ENCODE measurements at places on chromosomes 3 and 15. TPM values are rescaled to one million over a fixed set of nuclear protein-coding genes. Genes with fewer than 3 reads are reported as not detected.

GRCh38 chr15:57337868-57338411 lies 38.4 kb upstream of the CGNL1 start:
- DNase-seq: no peak

GRCh38 chr3:48429960-48430707 lies at the start of gene PLXNB1:
TSS of gene PLXNB1 (minus strand) at chr3:48430086. CDS start at chr3:48424611, 5,475 bp downstream.
- DNase-seq: no peak

- DNase-seq: no peak
Observed at GRCh38 chr15:47409600-47409999, 307.7 kb upstream of the SEMA6D start.

DNA sequence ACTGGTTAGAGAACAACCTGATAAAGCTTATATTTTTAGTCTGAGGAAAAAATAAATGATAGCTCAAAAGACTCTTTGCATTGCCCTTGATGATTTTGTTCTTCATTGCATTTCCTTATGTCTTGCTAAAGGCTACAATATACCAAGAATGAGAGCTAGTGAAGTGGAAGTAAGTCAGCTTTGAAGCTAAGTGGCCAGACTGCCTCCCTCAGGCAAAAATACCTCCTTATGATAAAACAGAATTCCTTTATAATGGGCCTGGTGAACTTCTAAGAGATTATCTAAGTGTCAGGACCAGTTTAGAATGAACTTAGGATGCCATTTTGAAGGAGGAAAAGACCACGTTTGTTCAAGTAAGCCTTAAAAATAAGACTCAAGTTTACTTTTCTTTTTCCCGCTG lies 678.4 kb downstream of the ROBO2 start:
- DNase-seq: no peak

DNA sequence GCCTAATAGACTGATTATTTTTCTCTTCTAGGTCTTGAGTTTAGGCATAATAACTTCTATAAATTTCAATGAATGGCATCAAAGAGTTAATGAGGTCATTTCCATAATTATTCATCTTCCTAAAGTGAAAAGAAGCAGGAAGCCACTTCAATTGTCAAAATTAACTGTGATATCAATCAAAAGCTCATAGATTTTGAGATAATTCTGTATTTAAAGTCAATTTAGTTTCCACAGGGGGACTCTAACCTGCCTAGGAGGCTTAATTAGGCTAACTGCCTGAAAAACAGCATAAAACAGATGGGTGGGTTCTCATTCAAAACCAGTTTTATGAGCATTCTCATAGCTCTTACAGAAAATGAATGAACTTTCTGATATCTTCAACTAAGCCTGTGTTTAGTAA lies 177.8 kb downstream of the OTOL1 start:
- DNase-seq: no peak

- DNase-seq: no peak
Observed at GRCh38 chr15:75785771-75786574, 57.3 kb upstream of the UBE2Q2 start.

DNA sequence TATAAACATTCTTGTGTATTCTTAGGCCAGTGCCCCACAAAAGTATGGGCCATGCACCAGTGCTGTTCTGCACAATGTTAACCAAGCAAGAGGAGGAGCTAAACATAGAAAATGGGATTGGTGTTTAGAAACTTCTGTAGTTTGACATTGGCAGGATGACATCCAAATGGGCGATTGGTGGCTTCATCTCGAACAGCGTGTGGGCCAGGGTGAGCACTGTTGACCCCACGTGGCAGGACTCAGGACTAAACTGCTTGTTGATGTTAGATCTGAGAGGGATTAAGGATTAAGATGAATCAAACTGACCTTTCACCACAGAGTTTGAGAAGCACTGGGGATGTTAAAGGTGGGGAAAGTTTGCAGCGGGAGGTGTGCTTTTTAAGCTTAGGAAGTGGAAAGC lies 31.9 kb downstream of the ZNF710 start:
- DNase-seq: no peak

- no peak for DNase-seq
Observed at GRCh38 chr3:171792531-171792930, 17.8 kb downstream of the PLD1 start.

GRCh38 chr15:90412356-90413194 lies 24.5 kb downstream of the IQGAP1 start:
- no peak for DNase-seq

DNA sequence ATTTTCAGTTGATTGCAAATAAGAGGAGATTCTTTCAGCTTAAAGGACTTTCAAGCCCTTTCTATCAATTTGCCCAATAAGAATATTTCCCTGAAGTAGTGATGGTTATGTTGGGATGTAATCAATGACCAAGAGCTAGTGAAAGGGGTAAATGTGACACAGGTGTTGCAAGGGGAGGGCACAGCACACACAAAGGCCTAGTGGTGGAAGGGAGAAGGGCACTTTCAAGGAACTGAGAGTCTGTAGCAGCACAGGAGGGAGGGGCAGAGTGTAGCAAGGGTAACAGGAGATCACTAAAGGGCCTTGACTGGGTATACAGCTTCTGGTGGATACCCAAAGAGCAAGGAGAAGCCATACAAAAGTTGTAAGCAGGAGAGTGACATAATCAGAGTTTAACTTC lies 217.8 kb upstream of the ARHGEF26 start:
- DNase-seq: no peak

DNA sequence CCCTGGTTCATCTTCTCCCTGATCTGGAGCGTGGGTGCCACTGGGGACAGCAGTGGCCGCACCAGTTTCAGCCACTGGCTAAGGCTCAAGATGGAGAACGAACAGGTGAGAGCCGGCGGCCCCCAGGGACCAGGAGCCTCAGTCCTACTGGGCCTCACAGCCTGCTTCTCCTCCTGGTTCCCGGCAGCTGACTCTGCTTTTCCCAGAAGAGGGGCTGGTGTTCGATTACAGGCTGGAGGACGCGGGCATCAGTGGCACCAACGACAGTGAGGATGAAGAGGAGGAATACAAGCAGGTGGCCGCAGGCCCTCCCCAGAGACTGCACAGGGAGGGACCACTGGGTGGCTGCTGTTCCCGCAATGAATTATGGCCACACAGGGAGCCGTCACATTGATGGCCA lies 54.4 kb downstream of the DNAH1 start:
- no peak for DNase-seq

- DNase-seq: no peak
Observed at GRCh38 chr3:41248525-41248924, 49.2 kb downstream of the CTNNB1 start.

DNA sequence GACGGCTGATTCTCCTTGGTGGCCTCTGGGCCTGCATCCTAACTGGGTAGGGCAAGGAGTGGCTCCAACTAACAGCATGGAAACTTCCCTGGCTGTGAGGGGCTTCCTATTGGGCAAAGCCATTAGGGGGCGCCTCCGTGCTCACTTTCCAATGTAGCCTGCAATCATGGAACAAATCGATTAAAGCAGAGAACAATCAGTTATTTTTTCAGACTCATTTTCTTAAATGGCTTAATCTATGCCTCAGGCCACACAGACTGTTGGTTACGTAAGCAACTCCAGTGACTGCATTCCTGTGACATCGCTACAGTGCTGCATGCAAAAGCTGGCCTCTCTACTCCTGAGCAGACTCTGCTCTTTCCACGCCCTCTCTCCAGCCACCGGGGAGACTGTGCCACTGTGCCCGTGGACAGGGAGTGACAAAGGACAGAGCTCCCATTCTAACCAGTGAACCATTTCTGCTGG lies 278.9 kb downstream of the KLF13 start:
- no peak for DNase-seq

Gene GRM2
- 0.03 TPM for total RNA-seq
